ENCODE measurements at places on chromosomes 1 and 21. TPM values are rescaled to one million over a fixed set of nuclear protein-coding genes. Genes with fewer than 3 reads are reported as not detected.

Gene ATP13A2
- 39.9 TPM for total RNA-seq

DNA sequence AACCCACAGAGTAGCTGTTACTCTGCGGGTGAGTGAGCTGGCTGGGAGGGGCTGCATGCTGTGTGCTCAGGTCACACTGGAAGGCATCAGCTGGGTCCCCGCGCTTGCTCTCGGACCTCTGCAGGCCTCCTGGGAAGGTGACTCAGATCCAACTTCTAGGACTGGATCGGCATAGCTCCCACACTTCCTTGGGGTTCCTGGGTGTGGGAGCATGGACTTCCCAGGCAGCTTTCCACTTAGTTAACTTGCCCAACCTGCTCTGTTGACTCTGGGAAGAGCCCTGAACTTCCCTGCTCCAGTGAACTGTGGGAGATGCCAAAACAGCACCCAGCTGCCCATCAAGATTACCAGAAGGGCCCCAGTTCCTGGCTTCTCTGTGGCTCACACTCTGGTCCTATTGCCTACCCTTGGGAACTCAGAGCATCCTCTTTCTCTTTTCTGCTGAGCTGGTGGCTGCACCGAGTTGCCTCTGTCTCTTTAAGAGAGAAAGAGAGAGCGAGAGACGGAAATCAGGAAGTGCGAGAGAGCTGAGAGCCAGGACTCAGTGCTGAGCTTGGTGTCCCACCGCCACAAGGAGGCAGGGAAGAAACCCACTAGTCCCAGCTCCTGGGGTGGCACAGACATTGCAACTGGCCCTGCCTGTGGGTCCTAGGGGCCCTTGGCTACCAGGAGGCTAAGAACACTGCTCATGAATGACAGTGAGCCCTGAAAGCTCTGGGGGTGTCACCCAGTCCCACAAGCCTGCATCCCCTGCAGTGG is at the start of gene IKBKE:
TSS of gene IKBKE (plus strand) at position 544 of the 759 bp plus-strand sequence. CDS start 2,752 bp downstream, outside the sequence.
- peak; percentile 89 for DNase-seq

Gene VWA5B1
- total RNA-seq: not detected

DNA sequence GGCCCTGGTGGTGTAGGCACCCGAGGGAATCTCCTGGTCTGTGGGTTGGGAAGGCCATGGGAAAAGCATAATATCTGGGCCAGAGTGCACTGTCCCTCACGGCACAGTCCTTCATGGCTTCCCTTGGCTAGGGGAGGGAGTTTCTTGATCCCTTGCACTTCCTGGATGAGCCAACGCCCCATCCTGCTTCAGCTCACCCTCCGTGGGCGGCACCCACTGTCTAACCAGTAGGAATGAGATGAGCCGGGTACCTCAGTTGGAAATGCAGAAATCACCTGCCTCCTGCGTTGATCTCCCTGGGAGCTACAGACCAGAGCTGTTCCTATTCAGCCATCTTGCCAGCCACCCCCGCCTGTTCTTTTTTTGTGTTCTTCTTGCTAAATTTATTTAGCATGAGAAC is 134.4 kb downstream of the LEPR start:
- DNase-seq: no peak

Gene NEK2
- 88.5 TPM for total RNA-seq

Gene TLR5
- not detected for total RNA-seq

Gene C1orf74
- 6.6 TPM for total RNA-seq

DNA sequence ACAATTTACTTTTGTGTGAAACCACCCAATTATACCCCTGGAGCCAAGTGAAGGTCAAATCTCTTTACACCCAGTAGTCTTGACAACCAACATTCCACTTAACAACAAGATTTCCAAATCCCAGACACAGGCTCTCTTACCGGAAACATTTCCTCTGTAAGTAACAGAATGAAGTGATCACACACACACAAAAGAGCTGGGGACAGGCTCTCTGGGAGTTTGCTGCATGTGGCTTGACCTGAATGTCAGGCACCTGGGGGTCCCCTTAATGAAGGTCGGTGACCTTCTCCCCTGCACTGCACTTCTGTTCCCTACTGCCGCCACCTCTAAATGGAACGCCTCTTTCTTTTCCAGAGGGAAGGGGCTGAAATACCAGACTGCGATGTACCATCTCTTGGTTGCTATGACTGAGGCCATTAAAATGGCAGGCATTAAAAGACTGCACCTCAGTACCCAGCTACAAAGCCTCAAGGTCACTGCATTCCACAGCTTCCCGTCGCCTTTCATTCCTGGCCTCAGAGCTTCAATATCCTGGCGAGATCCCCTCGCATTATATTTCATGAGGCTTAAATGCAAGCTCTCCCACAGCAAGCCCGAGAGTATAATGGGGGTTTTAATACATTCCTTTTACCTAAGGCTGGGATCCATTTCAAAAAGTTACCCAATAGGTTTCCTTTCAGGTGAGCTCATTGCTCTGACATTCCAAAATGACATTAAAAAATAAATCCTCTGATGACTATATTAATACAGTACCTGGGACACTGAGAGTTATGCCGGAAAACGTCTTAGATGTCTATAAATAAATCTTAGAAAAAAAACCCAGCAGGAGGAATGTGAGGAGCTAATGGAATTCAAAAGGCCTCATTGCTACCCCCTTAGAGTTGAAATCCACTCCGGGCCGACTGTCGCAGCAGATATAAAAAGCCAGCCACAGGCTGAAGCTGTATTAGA is 90.9 kb upstream of the DIRAS3 start:
- DNase-seq: peak; percentile 48

GRCh38 chr1:153938996-153939395 is 7.5 kb downstream of the DENND4B start:
- no peak for DNase-seq

Data from A172 (cell line).